ENCODE measurements at places on chromosomes 16 and 17. TPM values are rescaled to one million over a fixed set of nuclear protein-coding genes. Genes with fewer than 3 reads are reported as not detected.

ITGAL gene
- polyA plus RNA-seq: not detected

HBA2 gene
- not detected for polyA plus RNA-seq

UTP4 gene
- 18.5 TPM for polyA plus RNA-seq

CCDC102A gene
- 0.20 TPM for polyA plus RNA-seq

NR1D1 gene
- 0.73 TPM for polyA plus RNA-seq
